ENCODE measurements at places on chromosomes 3 and 15. TPM values are rescaled to one million over a fixed set of nuclear protein-coding genes. Genes with fewer than 3 reads are reported as not detected.
A peak's percentile ranks its signal among the peaks of the same experiment; 100 is the strongest.

DNA sequence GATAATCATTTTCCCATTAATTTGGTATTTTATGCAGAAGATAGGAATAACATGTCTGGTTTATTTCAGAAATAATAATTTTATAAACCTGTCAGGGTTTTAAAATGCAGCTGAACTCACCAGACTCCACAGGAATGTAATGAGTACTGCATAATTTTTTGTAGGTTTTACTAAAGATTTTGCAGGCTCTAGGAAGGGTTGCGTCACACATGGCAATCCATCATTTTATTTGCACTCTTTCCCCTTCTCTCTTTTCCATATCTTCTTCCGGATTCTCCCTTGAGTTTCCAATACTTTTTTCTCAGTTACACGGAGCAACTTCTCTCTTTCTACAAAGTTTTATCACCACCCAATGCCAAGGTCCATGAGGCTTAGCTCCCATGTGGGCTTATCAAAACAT, 234.7 kb downstream of the NFKBIZ start:
- H3K4me3 ChIP-seq = no peak overlapping the region
- DNase-seq = no peak
- H3K27ac ChIP-seq = no peak overlapping the region
- no peaks in the 10 kb centered on the region for H3K36me3 ChIP-seq
- no peaks in the 10 kb centered on the region for H3K4me1 ChIP-seq
- no peaks in the 10 kb centered on the region for H3K27me3 ChIP-seq

DNA sequence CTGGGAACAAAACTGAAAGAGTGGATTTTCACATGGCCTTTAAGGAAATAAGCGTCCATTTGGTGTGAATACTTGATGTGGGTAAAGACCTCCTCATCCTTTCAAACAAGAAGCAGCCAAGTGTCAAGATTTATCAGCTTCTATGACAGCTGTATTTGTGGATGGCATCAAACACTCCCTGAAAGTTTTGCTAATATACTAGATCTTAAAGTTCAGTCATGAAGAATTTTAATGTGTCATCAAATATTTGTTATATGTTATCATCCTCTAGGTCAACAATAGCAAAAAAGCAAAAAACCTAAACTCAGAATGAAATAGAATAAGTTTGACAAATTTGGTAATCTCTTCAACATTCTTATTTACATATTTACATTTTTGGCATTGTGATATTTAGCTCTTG, 29.1 kb upstream of the LYSMD4 start:
- H3K27ac ChIP-seq = no peak overlapping the region
- DNase-seq = no peak
- no peaks in the 10 kb centered on the region for H3K36me3 ChIP-seq
- peaks cover 4% of the 10 kb centered on the region for H3K27me3 ChIP-seq

LRRIQ4 gene
- not detected for total RNA-seq

GRCh38 chr3:186024210-186024609, 84.7 kb downstream of the ETV5 start:
- no peaks in the 10 kb centered on the region for H3K27me3 ChIP-seq
- H3K27ac ChIP-seq = no peak overlapping the region
- no peak for DNase-seq
- no peaks in the 10 kb centered on the region for H3K4me1 ChIP-seq
- no peaks in the 10 kb centered on the region for H3K36me3 ChIP-seq
- H3K4me3 ChIP-seq = no peak overlapping the region

DNA sequence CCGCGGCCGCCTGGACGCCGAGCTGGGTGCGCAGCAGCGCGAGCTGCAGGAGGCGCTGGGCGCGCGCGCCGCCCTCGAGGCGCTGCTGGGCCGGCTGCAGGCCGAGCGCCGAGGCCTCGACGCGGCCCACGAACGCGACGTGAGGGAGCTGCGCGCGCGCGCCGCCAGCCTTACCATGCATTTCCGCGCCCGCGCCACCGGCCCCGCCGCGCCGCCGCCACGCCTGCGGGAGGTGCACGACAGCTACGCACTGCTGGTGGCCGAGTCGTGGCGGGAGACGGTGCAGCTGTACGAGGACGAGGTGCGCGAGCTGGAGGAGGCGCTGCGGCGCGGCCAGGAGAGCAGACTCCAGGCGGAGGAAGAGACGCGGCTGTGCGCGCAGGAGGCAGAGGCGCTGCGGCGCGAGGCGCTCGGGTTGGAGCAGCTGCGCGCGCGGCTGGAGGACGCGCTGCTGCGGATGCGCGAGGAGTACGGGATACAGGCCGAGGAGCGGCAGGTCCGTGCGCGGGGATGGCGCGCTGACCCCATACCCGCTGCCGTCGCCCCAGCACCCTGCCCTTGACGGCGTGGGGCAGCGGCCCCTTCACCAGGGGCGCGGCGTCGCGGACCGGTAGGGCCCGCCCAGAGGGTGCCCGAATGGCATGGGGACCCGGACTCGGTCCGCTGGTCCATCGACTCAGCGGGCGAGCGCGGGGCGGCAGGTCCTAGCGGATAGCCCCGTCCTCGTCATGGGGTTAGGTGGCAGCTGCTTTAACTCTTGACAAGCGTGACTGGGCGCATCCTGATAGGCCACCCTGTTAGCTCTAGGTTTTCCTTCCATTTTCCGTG, 848 bp downstream of the SYNM start:
- H3K27me3 ChIP-seq = peaks cover 37% of the 10 kb centered on the region
- peak; percentile 88 for DNase-seq
- no peaks in the 10 kb centered on the region for H3K4me1 ChIP-seq
- no peaks in the 10 kb centered on the region for H3K36me3 ChIP-seq
- H3K4me3 ChIP-seq = peak overlapping the region; percentile 76

DNA sequence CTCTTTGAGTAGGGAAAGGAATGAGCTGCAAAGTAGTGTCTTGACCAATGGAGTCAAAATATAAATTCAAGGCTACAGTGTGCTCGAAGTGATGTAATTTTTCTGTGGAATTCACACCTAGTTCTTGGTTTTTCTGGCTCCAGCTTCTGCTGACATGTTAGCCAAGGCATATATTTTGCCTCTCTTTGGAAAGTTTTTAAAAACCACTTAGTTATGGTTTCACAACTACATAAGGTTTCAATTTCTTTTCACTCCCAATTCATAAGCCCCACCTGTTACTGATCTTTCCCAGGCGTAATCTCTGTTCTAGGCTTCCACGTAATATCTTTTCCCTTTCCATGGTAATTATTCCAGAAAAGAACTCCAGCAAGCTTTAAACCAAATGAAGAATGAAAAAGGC, 46.9 kb downstream of the GADL1 start:
- no peaks in the 10 kb centered on the region for H3K4me1 ChIP-seq
- no peaks in the 10 kb centered on the region for H3K36me3 ChIP-seq
- H3K27me3 ChIP-seq = no peaks in the 10 kb centered on the region
- H3K4me3 ChIP-seq = no peak overlapping the region

GRCh38 chr3:73029321-73029796, 32.1 kb upstream of the EBLN2 start:
- no peak overlapping the region for H3K4me3 ChIP-seq
- peaks cover 9% of the 10 kb centered on the region for H3K36me3 ChIP-seq
- peaks cover 3% of the 10 kb centered on the region for H3K4me1 ChIP-seq
- DNase-seq = no peak
- no peak overlapping the region for H3K27ac ChIP-seq

- no peak overlapping the region for H3K27ac ChIP-seq
- H3K4me1 ChIP-seq = peaks cover 4% of the 10 kb centered on the region
Measured at GRCh38 chr15:53976844-53977392, 1.3 kb upstream of the UNC13C start.

PEX11A gene
- 4.0 TPM for total RNA-seq

ARF4 gene
- 177 TPM for total RNA-seq

XIRP1 gene
- total RNA-seq = not detected

DNA sequence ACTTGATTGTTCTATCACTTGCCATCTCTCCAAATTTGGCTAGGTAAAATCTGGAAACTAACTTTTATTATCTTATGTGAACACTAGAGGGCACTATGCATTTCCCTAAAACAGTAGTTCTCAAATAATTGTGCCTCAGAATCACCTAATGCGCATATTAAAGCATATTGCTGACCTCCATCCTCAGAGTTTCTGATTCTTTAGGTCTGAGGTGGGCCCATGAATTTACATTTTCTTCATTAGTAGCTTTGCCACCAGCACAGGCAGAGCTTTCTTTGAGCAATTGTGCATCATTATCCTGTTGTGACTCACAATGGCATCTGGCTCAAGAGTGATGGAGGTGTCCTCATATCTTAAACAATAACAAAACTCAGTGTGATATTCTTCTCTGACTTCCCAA, 17.5 kb upstream of the BCHE start:
- H3K27ac ChIP-seq = no peak overlapping the region
- no peak overlapping the region for H3K4me3 ChIP-seq
- no peak for DNase-seq
- H3K27me3 ChIP-seq = no peaks in the 10 kb centered on the region
- H3K36me3 ChIP-seq = no peaks in the 10 kb centered on the region

LRRC2 gene
- total RNA-seq = 11.2 TPM

GRCh38 chr3:27746838-27747237, 24.7 kb upstream of the EOMES start:
- H3K4me3 ChIP-seq = no peak overlapping the region
- no peaks in the 10 kb centered on the region for H3K4me1 ChIP-seq
- DNase-seq = no peak
- H3K36me3 ChIP-seq = no peaks in the 10 kb centered on the region
- H3K27ac ChIP-seq = no peak overlapping the region
- H3K27me3 ChIP-seq = no peaks in the 10 kb centered on the region

LDHAL6B gene
- total RNA-seq = not detected

- no peak for DNase-seq
- no peak overlapping the region for H3K27ac ChIP-seq
- H3K27me3 ChIP-seq = peaks cover 4% of the 10 kb centered on the region
- H3K4me1 ChIP-seq = no peaks in the 10 kb centered on the region
- H3K36me3 ChIP-seq = no peaks in the 10 kb centered on the region
- no peak overlapping the region for H3K4me3 ChIP-seq
Measured at GRCh38 chr3:112635674-112636073, 5.3 kb downstream of the CCDC80 start.

UROC1 gene
- total RNA-seq = not detected

DNA sequence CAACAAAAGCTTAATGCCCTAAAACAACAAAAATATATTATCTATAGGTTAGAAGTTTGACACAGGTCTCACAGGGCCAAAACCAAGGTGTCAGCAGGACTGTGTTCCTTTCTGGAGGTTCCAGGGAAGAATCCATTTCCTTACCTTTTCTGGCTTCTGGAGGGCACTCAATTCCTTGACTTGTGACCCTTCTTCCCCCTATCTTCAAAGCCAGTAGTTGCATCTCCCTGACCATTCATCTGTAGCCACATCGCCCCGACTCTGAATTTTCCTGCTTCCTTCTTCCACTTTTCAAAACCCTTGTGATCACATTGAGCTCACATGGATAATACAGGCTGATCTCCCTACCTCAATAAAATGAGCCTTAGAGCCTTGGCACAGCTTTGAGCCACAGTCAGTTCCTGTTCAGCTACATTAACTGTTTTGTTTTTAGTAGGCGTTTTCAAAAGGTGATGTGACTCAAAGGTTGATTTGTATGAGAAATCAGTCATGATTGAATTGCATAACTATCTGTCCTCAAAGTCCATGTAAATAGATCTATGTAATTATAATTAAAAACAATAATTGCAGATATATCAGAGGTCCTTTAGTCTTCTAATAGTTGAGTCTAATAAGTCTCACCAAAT, 12.4 kb downstream of the PFN2 start:
- H3K27me3 ChIP-seq = no peaks in the 10 kb centered on the region
- no peak overlapping the region for H3K4me3 ChIP-seq
- H3K36me3 ChIP-seq = peaks cover 81% of the 10 kb centered on the region
- H3K27ac ChIP-seq = no peak overlapping the region
- peak; percentile 47 for DNase-seq

GRCh38 chr15:71508081-71508682, 302.2 kb upstream of the NR2E3 start:
- no peaks in the 10 kb centered on the region for H3K36me3 ChIP-seq
- no peak overlapping the region for H3K4me3 ChIP-seq
- no peak overlapping the region for H3K27ac ChIP-seq

ETV5 gene
- total RNA-seq = 82.7 TPM

GRCh38 chr3:169009453-169009852, 654.1 kb downstream of the MECOM start:
- H3K27me3 ChIP-seq = no peaks in the 10 kb centered on the region
- DNase-seq = no peak
- H3K36me3 ChIP-seq = no peaks in the 10 kb centered on the region
- no peaks in the 10 kb centered on the region for H3K4me1 ChIP-seq
- H3K4me3 ChIP-seq = no peak overlapping the region
- no peak overlapping the region for H3K27ac ChIP-seq

DNA sequence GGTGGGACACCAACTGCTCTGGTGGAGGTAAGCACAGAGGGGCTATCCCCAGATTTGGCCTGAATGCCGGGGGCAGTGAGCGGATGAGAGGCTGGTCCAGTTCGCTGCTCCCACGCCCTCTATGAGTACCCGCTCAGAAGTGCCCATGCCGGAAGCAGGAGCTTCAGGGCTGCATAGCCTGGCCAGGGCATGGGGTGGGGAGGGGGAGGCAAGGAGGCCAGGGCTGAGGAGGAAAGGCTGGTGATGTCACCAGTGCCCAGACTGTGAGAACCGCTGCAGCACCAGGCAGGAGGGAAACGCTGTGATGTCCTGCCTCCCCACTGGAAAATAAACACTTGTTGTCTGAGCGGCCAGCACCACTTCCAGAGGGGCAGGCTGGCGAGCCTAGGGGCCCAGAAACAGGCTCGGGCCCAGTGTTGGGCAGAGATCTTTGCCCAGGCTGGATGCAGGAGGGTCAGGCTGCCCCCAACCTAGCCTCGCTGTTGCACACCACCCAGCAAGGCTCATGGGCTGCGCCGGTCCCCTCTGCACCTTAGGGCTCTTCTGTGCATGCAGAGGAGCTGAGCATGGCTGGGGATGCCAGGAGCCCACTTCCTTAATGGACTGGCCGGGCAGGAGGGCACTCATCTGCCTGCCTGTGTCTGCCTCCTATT, 10.9 kb upstream of the DLL4 start:
- H3K4me1 ChIP-seq = no peaks in the 10 kb centered on the region
- H3K27me3 ChIP-seq = peaks cover 46% of the 10 kb centered on the region
- no peak overlapping the region for H3K4me3 ChIP-seq

HIGD2B gene
- total RNA-seq = not detected

DNA sequence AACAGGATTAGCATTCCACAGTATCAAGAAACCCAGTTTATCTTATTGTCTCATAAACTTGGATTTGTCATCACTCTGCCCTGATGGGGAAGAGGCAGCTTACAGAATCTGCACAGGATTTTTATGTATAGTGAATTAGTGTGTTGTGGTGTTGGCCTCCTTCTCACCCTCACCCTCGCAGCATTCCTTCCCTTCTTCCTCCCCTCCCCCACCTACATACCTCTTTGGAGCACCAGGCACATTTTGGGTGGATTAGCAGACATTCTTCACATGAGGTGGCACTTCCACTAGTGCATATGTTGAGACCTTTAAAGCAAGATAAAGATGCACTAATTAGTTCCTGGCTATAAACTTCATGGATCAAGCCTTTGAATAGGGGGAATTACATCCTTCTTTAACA, 13.9 kb downstream of the ITGB5 start:
- H3K27me3 ChIP-seq = no peaks in the 10 kb centered on the region
- H3K27ac ChIP-seq = no peak overlapping the region
- no peak overlapping the region for H3K4me3 ChIP-seq
- no peak for DNase-seq
- peaks cover 65% of the 10 kb centered on the region for H3K36me3 ChIP-seq

DNA sequence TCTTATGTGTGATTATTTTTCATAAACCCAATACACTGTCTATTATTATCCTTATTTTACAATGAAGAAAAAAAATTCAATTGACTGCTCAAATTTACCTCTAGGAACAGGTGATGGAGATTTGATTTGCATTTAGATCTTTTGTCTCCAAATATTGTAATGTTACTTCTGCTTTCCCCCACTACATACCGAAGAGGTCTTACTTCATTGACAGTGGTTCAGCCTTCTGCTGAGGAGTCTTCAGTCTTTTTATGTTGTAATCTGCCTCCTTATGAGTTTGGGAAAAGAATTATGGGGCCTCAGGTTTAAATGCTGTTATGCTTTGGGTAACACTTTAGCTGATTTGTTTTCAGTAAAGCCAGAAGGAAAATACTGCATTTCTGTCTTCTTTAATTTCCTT, 199.5 kb downstream of the LPP start:
- peaks cover 10% of the 10 kb centered on the region for H3K36me3 ChIP-seq
- no peaks in the 10 kb centered on the region for H3K27me3 ChIP-seq
- peaks cover 5% of the 10 kb centered on the region for H3K4me1 ChIP-seq
